ENCODE measurements at places on chromosomes 4 and X.

DNA sequence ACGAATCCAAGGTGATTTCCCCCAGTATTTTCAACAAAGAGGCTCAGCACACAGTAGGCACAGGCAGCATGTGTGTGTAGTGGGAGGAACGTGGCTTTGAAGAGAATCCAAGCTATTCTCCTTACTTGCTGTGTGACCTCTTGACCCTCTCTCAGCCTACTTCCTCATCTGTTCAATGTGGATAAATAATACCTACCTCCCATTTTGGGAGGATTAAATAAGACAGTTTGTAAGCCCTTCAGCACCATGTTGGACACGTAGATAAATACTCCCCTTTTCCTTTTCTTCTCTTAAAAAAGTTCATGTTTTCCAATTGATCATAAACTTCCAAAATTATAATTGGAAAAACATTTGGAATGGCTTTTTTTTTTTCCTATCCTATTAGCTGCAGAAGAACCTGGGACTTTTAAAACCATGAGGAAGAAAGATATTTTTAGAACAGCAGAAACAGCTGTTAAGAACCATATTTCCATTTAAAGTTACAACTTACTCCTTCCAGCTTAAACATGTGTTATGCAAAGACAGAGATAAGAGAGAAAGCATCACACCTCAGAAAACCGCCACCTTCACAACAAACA is 56.1 kb upstream of the TMEM131L start:
- DNase-seq: no peak

DNA sequence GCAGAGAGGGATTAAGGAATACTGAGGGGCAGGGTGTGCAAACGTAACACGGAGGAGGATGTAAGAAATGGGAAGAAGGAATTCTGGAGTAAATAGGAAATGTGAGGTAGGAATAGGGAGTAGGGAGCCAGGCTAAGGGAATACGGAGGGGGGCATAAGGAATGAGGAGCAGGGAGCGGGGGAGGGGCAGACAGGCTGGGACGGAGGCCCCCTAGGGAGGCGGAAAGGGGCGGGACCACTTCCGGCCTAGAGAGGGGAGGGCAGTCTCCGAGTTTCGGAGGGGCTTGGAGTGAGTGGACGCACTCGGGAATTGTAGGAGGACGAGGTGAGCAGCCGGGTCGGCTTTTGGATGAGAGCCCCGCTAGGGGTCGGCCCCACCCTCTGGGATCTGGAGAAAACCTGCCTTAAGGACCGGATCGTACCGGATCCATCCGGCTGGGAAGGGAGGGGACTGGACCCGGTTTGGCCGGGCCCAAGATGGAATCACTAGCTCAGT is 612 bp downstream of the MAGED2 start:
- DNase-seq: peak; percentile 79

DNA sequence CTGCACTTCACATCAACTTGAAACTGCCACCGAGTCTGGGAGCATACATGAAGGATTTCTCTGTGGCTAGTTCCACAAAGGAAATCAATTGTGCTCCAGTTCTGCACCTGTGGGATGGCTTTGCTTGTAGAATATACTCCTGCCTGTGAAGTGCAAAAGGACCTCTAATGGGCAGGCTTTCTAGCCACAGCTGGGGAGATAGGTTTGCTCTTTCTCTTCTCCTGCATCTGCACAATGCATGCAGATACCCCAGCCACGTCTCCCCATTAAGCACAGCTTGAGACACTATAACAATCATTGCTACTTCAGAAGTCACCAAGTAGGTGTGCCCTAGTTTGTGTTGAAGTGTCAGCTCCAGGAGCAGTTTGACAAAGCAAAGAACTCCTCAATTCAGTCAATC is 364.6 kb downstream of the ZIC3 start:
- DNase-seq: peak; percentile 71

DNA sequence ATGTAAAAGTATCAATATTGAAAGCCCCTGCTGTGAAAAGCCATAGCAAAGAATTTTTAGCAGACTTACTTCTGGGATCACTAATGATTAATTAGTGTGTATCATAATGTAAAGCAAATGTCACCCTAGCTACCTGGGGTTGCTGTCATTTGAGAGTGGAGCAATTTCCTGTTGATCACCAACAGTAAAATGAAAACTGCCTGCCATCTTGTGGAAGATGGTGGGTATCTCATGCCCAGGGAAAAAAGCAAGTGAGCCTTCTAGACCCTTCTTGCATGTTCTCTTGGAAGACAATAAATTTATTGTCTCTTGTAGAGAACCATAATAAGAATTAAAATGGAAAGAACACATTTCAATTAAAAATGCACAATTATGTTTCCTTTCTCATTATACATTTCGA is 360.2 kb downstream of the ZIC3 start:
- peak; percentile 74 for DNase-seq

DNA sequence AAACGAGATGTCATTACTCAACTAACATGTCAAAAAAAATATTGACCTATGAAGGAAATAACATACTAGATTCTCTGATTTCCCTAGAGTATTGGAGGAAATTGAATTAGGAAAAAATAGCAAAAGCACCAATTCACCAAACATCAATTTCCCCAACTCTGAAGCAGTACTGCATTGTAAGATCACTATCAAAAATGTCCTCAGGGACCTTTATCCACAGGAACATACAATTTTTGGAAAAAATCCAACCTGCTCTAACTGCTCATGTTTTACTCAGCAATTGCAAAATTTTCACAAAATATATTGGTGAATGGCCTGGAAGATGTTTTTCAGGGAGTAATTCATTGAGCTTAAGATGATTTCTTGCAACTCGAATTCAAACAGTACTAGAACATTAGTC is 239.0 kb upstream of the GIMD1 start:
- DNase-seq: no peak

- no peak for DNase-seq
Observed at GRCh38 chr4:126530996-126531585, 1101.7 kb upstream of the INTU start.

Data from NCI-H146 (cell line).